Activated naive CD4-positive, alpha-beta T cell treated with anti-CD3 and anti-CD28 coated beads for 36 hours (primary cell): ENCODE measurements at places on chromosomes 2 and 18.

GRCh38 chr2:152127628-152128027 is 28.8 kb upstream of the CACNB4 start:
- no peak for DNase-seq

- peak; percentile 74 for DNase-seq
These were observed 1.2 kb downstream of the DLX1 start for GRCh38 chr2:172086241-172087206.

DNA sequence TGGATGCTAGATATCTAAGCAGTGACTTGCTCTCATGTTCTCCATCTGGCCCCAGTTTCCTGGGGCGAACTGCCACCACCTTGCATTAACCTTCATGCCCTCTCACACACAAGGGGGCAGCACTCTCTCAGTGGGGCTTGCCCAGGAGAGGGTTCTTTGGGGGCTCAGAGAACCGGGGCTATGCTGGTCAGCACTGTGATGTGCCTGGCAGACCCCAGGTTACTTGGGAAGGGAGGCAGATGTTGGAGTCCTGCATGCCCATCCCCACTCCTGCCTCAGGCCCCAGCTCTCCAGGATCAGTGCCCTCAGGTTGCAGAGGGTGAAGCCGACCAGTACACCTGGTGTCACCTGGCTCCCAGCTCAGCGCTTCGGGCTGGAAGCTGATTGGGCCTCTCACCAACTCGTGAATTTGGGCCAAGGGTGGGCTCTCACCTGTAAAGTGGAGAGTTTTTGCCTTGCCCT is 396.2 kb upstream of the HS6ST1 start:
- no peak for DNase-seq

- DNase-seq, result no peak
These were observed 216.8 kb upstream of the HNMT start for GRCh38 chr2:137747509-137747908.

DNA sequence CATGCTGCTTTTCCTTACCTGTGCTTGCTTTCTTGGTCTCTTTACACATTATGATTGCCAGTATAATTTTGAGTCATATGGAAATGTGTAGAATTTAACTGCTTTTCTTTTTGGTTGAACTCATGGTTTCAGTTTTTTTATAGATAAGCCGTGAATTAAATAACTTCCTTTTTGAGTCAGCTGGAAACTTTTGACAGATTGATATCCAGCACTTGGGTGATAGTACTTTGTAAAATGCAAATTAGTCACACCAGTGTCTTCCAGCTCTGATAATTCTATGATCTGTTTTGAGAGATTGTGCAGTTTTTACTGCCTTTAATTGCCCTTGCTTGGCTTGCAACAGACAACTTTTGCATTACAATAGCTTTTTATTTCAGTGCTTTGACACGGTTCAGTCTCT is 86.4 kb downstream of the NCOA1 start:
- DNase-seq, result no peak

GRCh38 chr2:212193056-212193455 is 345.5 kb downstream of the ERBB4 start:
- no peak for DNase-seq

DNA sequence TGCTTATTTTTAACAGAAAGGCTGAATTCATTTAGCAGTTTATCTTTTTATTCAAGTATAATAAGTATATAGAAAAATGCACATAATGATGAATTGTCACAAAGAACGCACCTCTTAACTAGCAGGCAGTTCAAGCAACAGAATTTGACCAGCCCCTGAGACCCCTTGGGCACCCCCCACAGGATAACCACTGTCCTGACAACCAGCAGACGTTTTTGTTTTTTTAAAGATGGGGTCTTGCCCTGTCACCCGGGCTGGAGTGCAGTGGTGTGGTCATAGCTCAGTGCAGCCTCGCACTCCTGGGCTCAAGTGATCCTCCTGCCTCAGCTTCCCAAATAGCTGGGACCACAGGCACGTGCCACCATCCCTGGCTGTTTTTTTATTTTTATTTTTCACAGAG is 14.0 kb downstream of the PRELID3A start:
- no peak for DNase-seq

GRCh38 chr2:175621821-175622220 is 380.2 kb downstream of the LNPK start:
- no peak for DNase-seq
